ENCODE measurements at places on chromosomes 2 and 18. TPM values are rescaled to one million over a fixed set of nuclear protein-coding genes. Genes with fewer than 3 reads are reported as not detected.

Gene C2orf68
- total RNA-seq: 13.9 TPM

Gene IGFBP2
- total RNA-seq: 131 TPM

Gene IL18R1
- 7.0 TPM for total RNA-seq

- DNase-seq: no peak
These were observed 207.2 kb downstream of the VAPA start for GRCh38 chr18:10121028-10121427.

DNA sequence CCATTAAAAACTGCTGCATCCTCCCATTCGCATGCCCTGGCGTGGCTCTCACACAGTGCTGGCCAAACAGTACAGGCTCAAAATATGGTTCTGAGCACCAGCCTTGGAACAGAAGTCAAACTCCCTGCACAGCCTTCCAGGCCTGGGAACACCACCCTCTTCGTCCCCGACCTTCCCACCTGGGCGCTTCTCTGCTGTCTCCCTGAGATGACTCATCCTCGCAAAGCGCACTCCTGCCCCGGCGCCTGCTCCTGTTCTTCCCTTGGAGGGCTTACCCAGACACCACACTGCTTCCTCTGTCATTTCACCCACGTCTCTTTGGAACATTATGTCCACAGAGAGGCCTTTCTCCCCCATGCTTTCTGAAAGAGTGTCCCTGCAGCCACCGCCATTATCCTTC is 172.7 kb downstream of the L3MBTL4 start:
- no peak for DNase-seq

GRCh38 chr2:47918043-47918442 is 11.7 kb upstream of the FBXO11 start:
- no peak for DNase-seq

GRCh38 chr2:54575379-54575888 is 119.3 kb downstream of the SPTBN1 start:
- no peak for DNase-seq

GRCh38 chr2:234518986-234519642 is 22.2 kb upstream of the ARL4C start:
- DNase-seq: no peak

DNA sequence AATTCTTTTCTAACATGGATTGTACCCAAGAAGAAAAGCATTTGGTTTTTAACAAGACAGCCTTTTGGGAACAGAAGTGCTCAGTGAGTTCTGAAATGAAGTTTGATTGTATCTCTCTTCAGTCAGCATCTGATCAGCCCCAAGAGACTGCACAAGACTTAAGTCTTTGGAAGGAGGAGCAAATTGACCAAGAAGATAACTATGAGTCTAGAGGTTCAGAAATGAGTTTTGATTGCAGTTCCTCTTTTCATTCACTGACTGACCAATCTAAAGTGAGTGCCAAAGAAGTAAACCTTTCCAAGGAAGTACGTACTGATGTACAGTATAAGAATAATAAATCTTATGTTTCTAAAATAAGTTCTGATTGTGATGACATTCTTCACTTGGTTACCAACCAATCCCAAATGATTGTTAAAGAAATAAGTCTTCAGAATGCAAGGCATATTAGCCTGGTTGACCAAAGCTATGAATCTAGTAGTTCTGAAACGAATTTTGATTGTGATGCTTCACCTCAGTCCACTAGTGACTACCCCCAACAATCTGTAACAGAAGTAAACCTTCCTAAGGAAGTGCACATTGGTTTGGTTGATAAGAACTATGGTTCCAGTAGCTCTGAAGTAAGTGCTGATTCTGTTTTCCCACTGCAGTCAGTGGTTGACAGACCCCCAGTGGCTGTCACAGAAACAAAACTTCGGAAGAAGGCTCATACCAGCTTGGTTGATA is 31.2 kb downstream of the ZDBF2 start:
- DNase-seq: no peak

GRCh38 chr2:68766376-68766845 is 31.8 kb downstream of the ARHGAP25 start:
- no peak for DNase-seq

- no peak for DNase-seq
These were observed 1.9 kb downstream of the ADCYAP1 start for GRCh38 chr18:906416-907114.

DNA sequence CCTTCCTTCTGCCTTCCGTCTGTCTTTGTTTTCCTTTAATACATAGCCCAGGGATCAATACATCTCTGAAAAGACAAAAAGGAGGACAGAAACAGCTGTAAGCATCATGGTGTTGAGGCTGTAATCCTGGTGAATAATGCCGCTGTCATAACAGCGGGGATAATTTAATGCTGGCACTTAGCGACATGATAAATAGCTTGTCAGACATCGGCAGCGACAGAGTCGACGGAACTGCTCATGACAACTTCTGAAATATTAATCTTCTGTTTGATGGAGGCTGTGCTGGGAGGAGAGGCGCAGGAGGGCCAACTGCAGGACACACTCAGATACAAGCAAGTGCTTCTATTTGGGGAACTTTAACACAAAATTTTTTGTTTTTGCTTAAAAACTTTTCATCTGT is 602.2 kb downstream of the GALR1 start:
- no peak for DNase-seq

GRCh38 chr2:238083919-238084318 is 16.2 kb upstream of the ESPNL start:
- no peak for DNase-seq

- no peak for DNase-seq
These were observed 11.4 kb upstream of the COL6A3 start for GRCh38 chr2:237425320-237425719.

DNA sequence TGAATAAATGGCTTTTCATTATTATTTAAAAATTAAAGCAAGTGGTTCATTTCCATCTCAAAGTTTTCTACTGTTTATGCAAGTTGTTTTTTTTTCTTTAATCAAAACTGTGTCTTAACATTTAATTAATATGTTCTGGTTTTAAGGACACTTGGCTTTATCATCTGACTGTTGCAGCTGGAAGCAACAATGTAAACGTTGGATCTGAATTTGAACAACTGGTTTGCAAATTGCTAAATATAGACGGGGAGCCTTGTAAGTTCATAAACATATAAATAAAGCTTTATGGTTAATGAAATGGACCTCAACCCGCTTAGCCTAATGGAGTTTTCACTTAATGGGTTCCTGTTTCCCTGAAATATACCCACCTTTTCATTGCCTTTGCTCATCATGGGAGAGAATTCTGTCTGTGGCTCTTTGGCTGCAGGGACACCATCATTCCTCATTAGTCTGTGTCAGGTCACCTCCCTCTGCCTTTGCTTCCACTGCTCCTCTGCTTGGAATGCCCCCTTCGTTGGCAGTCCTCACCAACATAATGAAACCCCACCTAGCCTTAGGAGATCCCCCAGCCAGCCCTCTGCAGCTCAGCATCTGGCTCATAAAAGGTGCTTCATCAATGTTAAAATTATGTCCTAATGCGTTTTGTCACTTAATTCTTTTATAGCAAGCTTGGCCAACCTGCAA is 44.2 kb upstream of the DYNC2LI1 start:
- DNase-seq: no peak

DNA sequence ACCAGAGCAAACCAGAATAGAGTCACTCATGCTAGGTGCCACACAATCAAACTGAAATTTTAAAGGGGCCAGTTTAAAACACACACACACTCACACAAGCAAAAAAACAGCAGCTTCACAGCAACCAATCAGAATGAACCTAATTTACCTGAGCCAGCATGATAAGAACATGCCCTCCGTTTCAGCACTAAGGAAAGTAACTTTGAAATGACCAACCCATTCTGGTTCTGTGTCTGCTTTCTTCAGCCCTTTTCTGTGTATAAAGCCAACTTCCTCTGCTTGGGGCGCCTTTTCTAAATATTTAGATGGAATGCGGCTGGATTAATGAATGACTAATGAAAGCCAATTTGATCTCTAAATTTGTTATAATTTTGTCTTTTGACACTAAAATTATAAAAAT is 629.1 kb downstream of the ZEB2 start:
- DNase-seq: no peak

DNA sequence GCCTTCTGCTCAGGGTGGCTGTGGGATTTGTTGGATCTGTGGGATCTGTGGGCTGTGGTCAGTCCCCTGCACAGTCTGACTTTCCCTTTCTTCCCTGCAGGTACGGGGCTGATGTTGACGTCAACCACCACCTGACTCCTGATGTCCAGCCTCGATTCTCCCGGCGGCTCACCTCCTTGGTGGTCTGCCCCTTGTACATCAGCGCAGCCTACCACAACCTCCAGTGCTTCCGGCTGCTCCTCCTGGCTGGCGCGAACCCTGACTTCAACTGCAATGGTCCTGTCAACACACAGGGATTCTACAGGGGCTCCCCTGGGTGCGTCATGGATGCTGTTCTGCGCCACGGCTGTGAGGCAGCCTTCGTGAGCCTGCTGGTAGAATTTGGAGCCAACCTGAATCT is 17.5 kb downstream of the ASB1 start:
- DNase-seq: no peak
